Hematopoietic multipotent progenitor cell (in vitro differentiated cells): ENCODE measurements at places on chromosomes 4 and X.
A peak's percentile ranks its signal among the peaks of the same experiment; 100 is the strongest.

DNA sequence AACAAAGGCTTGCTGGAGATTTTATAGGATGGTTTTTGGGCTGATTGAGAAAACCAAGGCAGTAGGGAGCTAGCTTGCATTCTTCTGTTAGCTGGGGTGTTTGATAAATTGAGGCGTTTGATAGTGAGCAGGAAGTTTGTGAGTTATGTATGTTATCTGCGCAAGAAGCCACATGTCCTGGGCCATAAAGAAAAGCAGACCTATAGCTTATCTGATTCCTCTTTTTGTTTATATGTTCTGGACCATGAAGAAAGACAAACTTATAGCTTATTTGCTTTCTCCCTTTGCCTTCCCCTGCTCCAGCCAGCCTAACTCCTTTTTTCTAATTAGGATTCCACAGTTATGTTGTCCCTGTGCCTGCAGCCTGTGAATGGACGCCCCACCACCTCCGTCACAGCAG lies 9.2 kb downstream of the HNRNPH2 start:
- DNase-seq, result no peak

DNA sequence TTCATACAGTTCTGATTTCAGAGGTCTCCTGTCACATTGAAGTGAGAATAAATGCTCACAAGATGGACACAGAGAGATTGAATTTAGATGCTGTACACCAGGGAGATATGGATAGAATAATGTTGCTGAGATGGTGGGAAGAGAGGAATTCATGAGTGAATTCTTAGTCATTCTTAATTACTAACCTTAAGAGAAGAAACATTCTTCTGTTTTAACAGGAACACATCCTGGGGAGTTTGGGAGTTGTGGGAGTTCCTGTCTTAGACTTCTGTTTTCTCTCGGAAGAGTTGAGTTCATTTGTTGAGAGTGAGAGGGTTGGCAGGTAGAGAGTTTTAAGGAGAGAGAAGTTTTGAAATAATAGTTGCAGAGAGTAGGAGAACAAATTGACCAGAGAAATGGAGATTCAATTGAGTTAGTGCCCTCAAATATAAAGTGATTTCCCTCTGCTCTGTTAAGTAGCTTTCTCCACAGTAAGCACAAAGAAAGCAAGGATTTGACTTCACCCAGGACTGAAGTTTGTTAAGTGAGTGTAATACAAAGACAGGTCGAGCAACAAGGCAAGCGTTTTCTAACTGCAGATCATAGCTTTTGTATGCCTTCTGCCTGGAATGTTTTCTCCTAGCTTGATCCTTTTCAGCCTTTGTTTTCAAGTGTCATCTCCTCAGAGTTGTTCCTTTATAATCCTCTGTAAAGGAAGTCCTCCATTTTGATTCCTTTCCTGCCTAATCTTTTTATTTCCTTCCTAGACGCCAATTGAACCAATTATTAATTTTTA lies 205.9 kb downstream of the RAPGEF2 start:
- no peak for DNase-seq

DNA sequence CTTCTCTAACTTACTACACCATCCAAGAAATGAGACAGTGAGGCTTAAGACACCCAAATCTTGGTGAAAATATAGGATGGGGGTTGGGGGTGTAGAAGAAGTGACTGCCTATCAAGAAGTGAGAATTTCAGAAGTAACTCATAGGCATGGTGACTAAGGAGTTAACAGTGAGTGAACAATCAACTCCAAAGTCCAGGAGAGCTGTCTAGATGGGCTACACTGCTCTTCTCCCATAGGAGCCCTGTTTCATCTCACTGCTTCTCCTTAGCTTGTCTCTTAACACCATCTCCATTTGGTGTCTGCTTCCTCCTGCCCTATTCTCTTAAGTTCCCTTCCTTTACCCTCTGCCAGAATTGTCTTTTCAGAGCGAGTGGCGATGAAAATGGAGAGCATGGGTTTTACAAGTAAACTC lies 22.7 kb downstream of the FABP2 start:
- no peak for DNase-seq

DNA sequence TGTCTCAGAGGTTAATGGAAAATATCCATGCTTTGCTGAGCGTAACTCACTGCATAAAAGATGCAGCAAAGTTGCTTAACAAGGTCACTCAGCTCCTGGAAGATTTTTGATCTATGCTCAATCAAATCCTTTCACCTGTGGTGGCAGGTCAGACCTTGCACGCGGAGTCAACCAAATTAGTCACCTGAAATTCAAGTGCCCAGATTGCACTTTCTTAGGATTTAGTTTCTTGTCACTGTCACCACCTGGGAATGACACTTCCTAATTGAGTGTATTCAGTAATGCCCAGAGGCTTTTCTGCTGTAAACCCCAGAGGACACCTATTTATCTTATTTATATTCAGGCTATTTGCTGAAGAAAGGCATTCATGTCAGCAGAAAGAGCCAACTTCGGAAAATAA lies 215.8 kb upstream of the SMIM31 start:
- DNase-seq, result no peak

GRCh38 chr4:8516061-8516573 lies 64.1 kb upstream of the GPR78 start:
- no peak for DNase-seq

- DNase-seq, result no peak
Observed at GRCh38 chrX:136687457-136687856, 39.5 kb downstream of the CD40LG start.

DNA sequence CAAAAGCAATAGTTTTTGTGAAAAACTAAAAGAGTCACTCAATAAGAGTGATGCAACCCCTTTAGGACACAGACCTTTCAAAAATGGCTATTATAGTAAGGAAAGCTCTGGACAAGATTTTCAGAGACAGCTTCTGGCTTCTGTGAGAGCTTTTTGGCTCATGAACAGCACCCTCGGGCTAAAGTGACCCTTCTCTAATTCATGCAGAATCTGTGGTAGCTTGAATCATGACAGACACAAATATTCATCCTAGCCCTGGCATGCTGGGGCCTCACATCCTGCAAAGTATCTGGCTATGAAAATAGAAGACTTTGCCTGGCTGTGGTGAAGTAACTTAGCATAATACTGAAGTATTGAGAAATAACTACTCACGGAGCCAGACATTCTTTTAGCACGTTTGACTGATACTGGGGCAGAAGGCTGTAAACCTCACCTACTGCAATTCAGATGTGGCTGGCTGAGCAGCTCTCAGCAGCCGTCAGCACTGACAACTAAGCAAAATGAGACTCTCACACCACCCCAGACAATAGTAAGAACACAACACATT lies 327.3 kb downstream of the MAPK10 start:
- DNase-seq, result no peak

DNA sequence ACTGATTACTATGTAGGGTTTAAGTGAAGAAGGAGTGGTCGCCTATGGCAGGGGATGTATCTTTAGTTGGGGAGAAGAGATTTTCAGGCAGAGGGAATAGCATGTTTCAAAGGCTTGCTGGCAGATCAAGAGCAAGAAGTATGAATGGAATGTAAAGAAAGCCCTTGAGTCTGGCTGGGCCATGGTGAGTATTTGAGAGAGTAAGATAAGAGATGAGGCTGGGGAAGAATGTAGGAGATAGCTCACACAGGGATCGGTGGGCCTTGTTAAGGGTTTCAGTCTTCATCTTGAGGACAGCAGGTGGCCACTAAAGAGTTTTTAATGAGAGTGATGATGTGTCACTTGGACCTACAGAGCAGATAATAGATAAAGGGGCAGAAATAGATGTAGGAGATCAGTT lies 319.1 kb upstream of the RPS6KA3 start:
- no peak for DNase-seq

- no peak for DNase-seq
Observed at GRCh38 chr4:75769036-75769435, 44.7 kb downstream of the USO1 start.

- DNase-seq, result peak; percentile 21
Observed at GRCh38 chr4:156378033-156378665, 424.5 kb upstream of the CTSO start.
